ENCODE measurements at places on chromosomes 3 and 15. TPM values are rescaled to one million over a fixed set of nuclear protein-coding genes. Genes with fewer than 3 reads are reported as not detected.

Gene TMEM212
- total RNA-seq = not detected

Gene GOLGA8G
- not detected for total RNA-seq

Gene PPM1L
- total RNA-seq = 16.3 TPM

Gene KIF23
- 3.0 TPM for total RNA-seq

Gene SERPINI1
- total RNA-seq = 2.8 TPM

Gene BMF
- 8.3 TPM for total RNA-seq

Gene ARPIN
- total RNA-seq = 30.0 TPM

Gene ADAMTS9
- 153 TPM for total RNA-seq

Gene PDZRN3
- total RNA-seq = 38.3 TPM

All from ureter (tissue), 1 donor.